Activated CD4-positive, alpha-beta memory T cell treated with anti-CD3 and anti-CD28 coated beads, Interleukin-2, amount 10 ng/mL, durations not matched to agents 7 days and 5 days (primary cell): ENCODE measurements at places on chromosomes 6 and 20. TPM values are rescaled to one million over a fixed set of nuclear protein-coding genes. Genes with fewer than 3 reads are reported as not detected.

- peak; percentile 39 for DNase-seq
These were observed at the start of gene C6orf141 for GRCh38 chr6:49550492-49551077. TSS of gene C6orf141 (plus strand) at chr6:49550668. CDS start at chr6:49550793, 125 bp downstream.

DNA sequence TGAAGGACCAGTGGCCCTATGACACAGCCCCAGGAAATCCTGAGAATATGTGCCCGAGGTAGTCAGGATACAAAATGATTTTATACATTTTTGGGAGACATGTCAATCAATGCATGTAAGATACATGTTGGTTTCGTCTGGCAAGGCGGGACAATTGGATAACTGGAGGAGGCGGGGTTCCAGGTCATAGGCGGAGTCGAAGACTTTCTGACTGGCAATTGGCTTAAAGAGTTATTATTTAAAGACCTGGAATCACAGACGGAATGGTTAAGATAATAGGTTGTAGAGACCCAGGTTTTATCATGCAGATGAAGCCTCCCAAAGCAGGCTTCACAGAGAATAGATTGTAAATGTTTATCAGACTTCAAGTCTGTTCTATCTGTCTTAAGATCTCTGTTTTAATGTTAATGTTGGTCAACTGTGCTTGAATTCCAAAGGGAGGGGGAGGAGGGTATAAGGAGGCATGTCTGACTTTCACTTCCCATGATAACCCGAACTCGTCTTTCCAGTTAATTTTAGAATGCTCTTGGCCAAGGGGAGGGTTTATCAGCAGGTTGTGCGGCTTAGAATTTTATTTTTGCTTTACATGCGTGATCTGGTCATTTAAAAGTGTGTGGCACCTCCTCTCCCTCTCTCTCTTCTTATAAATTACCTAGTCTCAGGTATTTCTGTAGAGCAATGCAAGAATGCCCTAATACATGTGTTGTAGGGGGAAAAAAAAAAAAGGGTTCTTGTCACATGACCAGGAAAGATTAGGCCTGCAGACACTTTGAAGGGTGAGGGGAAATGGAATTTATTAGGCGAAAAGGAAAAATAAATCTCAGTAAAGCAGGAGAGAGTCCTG lies 230.7 kb downstream of the NFATC2 start:
- no peak for DNase-seq

GRCh38 chr6:52590152-52590891 lies 13.5 kb upstream of the TRAM2 start:
- no peak for DNase-seq

GRCh38 chr6:97040355-97040860 lies 115.9 kb downstream of the KLHL32 start:
- no peak for DNase-seq

GRCh38 chr20:49214571-49214970 lies 4.6 kb upstream of the DDX27 start:
- DNase-seq = no peak

- DNase-seq = no peak
These were observed 4.3 kb downstream of the HMGN3 start for GRCh38 chr6:79230149-79230548.

GRCh38 chr6:67679566-67680296 lies 955.4 kb upstream of the ADGRB3 start:
- no peak for DNase-seq

GRCh38 chr20:62814060-62814708 lies 2.7 kb upstream of the COL9A3 start:
- DNase-seq = no peak

- no peak for DNase-seq
These were observed 49.1 kb downstream of the SYTL3 start for GRCh38 chr6:158698931-158699330.

DNA sequence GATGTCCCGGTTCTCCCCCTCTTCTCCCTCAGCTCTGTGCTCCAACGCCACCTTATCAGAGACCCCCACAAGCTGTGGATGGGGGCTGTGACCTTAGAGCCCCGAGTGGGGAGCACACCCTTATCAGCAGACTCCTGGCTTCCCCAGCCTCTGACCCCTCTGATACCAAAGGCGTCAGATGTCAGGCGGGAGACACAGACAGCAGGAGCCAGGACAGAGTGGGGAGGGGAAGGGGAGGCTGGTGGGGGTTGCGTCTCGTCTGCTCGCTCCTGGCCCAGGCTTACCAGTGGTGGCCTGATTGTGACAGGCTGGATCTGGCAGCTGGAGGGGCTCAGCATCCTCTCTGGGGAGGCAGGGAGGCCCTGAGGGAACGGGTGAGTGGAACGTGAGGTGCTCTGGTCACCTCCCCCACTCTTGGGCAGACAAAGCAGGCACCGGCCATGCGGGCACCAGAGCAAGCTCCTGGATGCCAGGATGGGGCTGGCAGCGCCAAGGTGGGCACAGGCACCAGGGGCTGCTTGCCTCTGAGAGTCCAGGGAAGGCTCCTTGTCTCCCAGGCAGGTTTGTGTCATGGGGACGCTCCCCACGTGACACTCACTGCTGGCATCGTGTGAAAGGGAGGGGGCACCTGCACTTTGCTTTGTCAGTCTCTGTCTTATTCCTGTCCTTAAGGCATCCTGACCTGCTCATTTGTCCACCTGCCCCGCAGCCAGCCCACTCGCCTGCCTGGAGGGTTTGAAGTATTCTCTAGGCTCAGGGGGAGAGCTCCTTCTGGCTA lies 27.8 kb upstream of the GATA5 start:
- DNase-seq = no peak

DNA sequence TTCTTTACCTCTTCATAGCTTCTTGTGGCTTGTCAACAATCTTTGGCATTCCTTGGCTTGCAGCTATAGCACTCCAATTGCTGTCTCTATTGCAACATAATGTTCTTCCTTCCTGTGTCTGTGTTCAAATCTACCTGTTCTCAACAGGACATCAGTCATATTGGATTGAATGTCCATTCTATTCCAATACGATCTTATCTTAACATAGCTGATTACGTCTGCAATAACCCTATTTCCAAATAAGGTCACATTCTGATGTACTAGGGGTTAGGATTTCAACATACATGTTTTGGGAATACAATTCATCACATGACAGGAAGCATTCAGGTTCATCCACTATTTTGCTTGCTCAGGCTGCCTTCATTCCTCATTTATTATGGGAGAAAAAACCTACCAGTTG lies 684.4 kb upstream of the CITED2 start:
- no peak for DNase-seq

- DNase-seq = no peak
These were observed 348.1 kb upstream of the MAP3K7 start for GRCh38 chr6:90934966-90935365.

- no peak for DNase-seq
These were observed 36.2 kb upstream of the ANGPT4 start for GRCh38 chr20:952196-952795.

DNA sequence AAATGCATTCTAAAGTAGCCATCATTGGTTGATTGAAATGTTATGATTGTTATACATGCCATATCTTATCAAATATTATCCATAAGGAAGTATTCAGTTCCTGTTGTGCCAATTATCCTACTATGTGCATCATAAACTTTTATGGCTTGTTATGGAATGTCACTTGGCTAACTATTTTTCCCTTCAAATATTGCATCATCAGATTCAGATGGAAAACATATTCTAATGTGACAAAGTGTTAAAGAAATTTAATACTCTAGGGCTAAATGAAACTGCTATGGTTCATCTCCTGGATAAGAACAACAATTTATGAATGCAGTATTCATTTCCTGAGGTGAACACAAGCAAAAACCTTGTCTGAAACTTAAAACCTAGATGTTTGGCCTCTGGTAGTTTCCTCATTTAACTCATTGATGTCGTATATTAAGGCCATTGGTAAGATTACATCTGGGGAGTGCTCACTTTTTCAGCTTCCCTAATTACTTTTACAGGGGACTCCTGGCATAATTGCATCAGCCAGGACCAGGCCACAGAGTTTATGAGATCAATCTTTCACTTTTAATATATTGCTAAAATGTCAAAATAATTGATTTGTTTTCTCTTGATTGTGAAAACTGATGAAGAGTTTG lies 134.9 kb upstream of the CEP162 start:
- DNase-seq = no peak

DNA sequence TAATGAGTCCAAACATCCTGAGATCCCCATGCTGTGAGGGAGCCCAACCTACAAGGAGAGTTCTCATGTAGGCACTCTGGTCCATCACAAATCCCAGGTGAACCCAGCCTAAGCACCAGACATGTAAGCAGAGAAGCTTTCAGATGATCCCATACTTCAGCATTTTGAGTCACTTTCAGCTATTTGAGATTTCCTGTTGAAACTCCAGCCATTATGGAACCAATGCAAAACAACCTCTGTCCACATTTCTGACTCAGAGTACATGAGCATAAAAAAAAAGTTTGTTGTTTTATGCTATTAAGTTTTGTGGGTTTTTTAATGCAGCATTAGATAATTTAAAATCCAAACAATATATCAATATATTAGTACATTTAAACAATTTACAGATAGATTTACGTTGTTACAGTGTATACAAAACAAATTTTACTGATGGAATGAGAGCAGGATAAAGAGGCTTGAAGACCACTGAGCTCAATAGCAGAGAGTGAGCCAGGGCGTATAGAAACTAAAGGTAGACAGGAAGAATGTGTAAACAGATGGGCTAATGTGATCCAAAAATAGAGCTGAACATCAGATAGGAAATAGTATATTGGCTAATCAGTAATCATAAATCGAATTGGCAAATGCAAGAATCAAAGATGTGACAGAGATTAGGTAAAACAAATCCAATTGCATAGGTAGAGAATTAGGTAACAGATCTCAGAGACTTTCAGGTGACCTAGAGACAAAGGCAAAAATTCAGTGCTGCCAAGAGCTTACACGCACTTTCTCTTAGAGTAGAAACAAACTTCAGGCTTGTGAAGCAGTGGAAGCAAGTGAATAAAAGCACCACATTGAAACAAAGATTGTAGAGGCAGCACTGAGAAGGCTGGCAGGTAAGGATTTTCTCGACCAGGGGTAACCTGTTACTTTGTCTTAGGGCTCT lies 36.2 kb upstream of the PLCB1 start:
- DNase-seq = no peak

- DNase-seq = no peak
These were observed 30.1 kb downstream of the RAMACL start for GRCh38 chr6:166556336-166556735.

DNA sequence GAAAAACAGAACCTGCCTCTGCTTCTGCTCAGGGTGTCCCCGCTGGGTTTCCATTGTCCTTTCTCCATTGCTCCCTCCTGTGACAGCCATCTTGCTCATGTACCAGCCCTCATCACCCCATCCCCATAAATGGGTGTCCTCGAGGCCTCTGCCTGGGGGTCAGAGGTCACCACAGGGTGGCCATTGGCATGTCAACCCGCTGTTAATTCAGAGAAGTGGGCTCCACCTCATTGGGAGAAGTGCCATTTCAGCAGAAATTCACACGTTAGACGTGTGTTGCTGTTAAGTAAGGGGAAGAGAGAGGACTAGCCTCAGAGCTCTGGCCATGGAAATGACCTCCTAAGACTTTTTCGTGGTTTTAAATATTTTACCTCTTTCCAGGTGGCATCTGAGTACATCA lies 71.9 kb downstream of the PTPN1 start:
- DNase-seq = no peak

GRCh38 chr6:88808381-88808780 lies 155.0 kb downstream of the RNGTT start:
- no peak for DNase-seq

GRCh38 chr20:20031790-20032189 lies 14.6 kb downstream of the NAA20 start:
- DNase-seq = no peak

DNA sequence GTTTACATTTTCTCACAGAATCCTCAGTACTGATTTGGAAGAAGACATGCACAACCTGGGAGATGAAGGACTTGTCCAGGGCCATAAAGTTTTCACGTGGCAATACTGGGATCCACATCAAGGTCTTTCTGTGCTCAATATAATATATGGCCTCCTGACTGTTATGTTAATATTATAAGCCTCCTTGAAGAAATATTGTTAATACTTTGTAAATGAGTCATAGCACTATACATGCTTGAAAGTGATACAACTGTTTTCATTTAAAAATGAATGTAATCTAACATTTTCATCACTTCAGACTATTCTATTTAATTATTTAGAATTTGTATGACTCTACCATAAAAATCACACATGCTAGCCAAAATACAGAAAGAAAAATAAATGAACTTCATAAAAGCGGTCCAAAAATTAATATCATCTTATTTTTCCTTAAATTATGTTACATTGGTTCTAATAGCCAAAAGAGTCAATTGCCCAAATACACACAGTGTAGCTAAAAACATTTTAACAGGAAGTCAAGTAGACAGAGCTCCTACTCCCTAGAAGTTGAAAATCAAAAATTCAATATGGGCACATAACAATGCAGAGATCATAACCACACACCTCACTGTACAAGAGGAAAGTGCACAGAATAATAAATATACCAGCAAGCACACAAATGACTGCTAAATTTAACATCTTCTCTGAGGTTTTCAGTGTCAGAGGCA lies 188.0 kb upstream of the HDDC2 start:
- no peak for DNase-seq

SYNCRIP gene
- 100.0 TPM for total RNA-seq

HLA-DQB1 gene
- 74.4 TPM for total RNA-seq

FOXA2 gene
- total RNA-seq = not detected

NUDT3 gene
- total RNA-seq = 9.9 TPM

PNRC1 gene
- total RNA-seq = 131 TPM

PTPRT gene
- not detected for total RNA-seq

POM121L2 gene
- not detected for total RNA-seq
